ENCODE measurements at places on chromosomes 1 and 21.

DNA sequence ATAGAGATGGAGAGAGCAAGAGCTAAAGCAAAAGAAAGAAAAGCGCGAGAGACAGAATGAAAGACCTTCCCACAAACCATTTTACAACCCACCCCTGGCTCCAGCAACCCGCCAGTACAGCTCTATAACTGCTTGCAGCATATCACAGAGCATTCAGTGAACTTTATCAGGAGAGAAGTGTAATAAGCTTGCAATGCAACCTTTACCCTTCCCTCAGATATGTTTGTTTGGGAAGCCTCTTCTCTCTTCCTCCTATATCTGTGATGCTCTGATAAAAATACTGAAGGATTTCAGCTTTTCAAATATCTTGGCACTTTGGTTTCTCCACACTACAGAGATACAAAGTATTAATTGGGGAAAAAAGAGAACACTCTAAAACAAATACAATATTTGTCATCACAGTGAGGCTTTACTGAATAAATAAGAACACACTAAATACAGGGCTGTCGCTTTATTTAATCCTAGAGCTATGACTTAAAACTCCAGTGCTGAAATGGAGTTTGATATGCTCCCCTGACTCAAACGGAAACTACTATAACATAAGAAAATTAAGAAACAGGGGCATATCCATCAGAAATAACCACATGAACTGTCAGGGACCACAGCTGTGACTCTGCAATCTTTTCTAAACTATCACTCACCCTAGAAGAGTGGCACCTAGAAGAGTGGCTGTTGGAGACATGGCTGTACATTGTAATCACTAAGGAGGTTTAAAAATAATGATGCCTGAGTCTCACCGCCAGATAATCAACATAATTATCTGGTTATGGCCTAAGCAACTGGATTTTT lies 6.7 kb downstream of the CRP start:
- no peak for DNase-seq

GRCh38 chr1:183180634-183181056 lies 5.4 kb upstream of the LAMC2 start:
- peak; percentile 91 for DNase-seq

DNA sequence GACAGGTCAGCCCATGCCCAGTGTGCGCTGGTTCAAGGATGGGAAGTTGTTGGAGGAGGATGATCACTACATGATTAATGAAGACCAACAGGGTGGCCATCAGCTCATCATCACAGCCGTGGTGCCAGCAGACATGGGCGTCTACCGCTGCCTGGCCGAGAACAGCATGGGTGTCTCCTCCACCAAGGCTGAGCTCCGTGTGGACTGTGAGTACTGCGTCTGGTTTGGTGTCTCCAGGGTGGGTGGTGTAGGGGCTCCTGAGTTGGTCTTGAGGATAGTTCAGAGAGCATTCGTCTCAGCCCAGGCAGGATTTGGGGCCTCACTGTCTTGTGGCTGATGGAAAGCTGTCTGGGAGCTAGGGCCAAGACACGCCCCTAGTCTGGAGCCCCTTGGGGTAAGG lies 83.2 kb downstream of the TRIM11 start:
- no peak for DNase-seq

- no peak for DNase-seq
Observed at GRCh38 chr1:9870572-9870971, 39.5 kb downstream of the CTNNBIP1 start.

GRCh38 chr1:147549526-147549925 lies 8.2 kb downstream of the BCL9 start:
- no peak for DNase-seq

DNA sequence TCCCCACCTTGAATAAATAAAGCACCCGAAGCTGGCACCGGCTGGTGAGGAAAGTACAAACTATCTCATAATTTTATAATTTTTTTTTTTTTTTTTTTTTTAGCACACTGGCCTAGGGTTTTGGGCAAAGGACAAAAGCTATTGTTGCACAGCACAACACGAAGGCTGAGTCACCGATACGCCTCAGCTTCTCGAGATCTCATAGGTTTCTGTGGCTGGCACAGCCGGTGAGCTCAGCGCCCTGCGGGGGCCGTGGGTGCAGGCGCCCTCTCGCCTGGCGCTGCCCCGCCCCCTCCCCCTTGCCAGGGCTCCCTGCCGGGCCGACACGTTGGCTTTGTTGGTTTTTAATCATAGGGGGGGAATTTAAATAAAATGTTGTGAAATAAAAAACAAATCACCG lies 17.2 kb downstream of the CASZ1 start:
- DNase-seq, result no peak

- no peak for DNase-seq
Observed at GRCh38 chr1:25095635-25096200, 136.6 kb downstream of the SYF2 start.

GRCh38 chr1:5578690-5579089 lies 413.5 kb downstream of the NPHP4 start:
- no peak for DNase-seq

GRCh38 chr1:65075123-65075976 lies 72.7 kb upstream of the AK4 start:
- DNase-seq, result no peak

DNA sequence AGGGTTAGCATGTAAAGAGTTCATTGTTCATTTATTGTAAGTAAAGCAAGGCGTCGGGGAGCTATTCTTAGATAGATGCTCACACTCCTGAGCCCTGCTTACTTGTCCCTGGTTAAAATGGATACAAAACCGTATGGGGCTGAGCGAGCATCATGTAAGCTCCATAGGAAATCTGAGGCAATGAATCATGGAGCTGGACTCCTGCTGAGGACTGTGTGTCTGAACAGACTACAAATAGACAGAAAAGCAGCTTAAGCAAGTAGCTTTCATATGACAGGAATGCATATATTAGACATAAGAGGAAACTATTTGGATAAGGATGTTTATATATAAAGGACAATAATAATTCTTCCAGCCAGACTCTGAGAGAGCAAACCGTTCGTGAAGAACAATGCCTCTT lies 604.9 kb upstream of the PTBP2 start:
- DNase-seq, result no peak

DNA sequence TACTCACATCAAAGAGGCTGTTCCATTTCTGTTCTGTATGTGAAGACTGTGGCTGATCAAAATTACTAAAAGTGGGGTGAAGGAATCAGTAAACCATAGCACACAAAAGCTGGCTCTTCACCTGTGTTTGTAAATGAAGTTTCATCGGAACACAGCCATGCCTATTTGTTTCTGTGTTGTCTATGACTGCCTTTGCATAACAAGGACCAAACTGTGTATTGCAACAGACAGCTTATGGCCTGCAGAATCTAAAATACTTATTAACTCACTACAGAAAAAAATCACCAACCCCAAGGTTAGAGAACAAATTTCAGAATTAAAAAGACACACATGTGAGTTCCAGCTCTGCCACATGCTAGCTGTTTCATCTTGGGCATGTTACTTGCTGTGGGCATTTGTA lies 163.9 kb downstream of the LYPLAL1 start:
- DNase-seq, result no peak

- DNase-seq, result no peak
Observed at GRCh38 chr1:150262388-150263320, 5.1 kb downstream of the CA14 start.

GRCh38 chr1:19688041-19688842 lies 23.6 kb downstream of the HTR6 start:
- no peak for DNase-seq

DNA sequence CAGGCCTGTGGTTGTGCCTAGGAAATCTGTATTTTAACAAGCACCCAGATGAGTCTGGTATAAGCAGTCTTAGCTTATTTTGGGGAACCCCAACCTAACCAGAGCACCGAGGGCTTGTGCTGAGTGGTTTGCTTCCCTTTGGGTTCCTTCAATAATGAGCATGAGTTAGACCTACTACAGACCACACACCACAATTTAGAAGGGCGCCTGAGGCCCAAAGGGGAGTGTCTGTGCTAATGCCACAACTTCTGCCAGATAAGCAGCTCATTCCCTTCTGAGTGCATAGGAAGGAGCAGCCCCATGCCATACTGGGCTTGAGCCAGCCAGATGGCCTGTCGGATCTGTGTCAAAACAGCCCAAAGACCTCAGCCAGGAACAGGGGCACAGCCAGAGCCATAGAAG lies 15.4 kb upstream of the LSS start:
- no peak for DNase-seq

DNA sequence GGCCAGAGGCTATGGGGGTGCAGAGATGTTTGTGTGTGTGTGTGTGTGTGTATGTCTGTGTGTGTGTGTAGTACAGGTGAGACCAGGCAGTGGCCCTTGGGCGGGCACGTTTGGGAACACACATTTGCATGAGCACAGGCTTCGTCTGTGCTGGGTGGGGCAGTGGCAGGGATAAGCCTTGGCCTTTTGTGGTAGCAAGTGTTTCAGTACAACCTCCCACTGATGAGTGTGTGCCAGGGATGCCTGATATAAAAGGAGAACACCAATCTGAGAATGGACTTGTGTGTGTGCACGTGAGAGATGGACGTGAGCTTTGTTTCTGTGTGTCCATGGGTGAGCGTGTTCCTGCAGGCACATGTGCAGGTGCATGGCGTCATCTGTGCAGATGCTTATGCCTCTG lies 3.0 kb downstream of the NTRK1 start:
- DNase-seq, result no peak

DNA sequence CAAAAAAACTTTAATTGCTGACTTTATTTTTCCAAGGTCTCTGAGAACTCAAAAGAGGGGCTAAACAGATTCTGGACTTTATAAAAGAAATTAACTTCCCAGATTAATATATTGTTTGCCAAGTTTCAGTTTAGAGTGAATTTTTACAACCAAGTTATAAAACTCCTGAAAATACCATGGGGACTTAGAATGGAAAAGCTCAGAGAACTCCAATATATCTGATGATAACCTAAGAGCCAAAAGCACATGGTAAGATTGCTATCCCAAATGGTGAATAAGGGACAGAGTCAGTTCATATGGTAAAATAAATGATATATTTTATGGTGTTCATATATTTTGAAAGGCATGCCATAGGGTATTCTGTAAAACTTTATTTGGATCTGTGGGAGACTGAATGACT lies 470.9 kb downstream of the TTLL7 start:
- DNase-seq, result no peak

DNA sequence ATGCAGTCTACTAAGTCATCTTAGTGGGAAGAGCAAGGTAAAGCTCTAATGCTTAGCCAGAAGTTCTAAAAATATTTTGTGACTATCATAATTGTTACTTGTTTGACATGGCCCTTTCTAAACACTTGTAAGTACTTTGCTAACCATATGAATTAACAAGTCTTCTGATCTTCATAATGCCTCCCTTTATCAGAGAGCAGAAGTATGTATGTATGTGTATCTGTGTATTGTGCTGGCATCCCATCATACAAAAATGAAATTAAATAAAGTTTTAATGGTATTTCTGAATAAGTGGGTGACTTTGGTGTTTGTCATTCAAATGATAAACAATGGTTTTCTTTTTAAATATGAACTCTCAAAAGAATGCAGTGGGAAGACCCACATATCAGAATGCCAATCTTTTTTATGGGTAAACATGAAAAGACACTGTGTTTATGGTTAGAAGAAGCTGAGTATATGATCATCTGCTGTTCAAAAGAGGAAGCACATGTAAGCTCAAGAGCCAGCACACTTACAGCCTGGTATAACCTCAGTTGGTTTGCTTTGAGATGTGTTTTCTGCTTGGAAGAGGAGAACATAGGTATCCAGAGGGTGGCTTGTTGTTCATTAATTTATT lies 159.6 kb downstream of the CLEC20A start:
- no peak for DNase-seq

DNA sequence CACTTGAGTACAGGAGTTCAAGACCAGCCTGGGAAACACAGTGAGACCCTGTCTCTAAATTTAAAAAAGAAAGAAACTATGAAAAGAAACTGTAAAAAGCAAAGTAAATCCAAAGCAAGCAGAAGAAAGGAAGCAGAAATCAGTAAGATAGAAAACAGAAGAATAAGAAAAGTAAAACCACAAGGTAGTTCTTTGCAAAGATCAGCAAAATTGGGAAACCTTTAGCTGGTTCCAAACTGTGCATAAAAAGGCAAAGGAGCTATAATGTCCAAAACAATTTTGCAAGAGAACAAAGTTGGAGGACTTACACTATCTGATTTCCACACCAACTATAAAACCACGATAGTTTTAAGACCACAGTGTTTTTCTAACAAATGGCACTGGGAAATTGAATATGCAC lies 218.8 kb downstream of the RPS6KC1 start:
- no peak for DNase-seq

GRCh38 chr1:155835548-155835947 lies 21.5 kb downstream of the GON4L start:
- no peak for DNase-seq

DNA sequence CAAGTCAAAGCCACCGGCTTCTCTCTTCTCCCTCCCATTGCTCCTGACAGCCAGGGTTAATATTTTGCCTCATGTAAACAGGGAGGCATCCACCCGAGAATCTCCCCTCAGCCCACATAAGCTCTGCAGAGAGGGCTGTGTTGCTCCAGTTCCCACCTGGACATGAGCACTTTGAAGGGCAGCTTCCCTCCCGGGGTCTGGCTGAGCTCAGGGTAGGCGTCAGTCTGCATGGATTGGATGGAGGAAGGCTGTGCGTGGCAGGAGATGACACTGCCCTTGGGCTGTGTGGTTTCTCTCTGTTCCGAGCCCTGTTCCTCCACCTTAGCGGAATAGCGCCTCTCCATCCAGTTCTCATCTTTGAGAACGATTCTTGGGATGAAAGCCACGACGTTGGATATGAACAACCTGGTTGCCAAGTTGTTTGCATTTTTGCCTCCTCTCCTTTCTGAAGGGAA lies 53.7 kb upstream of the ETS2 start:
- DNase-seq, result no peak

DNA sequence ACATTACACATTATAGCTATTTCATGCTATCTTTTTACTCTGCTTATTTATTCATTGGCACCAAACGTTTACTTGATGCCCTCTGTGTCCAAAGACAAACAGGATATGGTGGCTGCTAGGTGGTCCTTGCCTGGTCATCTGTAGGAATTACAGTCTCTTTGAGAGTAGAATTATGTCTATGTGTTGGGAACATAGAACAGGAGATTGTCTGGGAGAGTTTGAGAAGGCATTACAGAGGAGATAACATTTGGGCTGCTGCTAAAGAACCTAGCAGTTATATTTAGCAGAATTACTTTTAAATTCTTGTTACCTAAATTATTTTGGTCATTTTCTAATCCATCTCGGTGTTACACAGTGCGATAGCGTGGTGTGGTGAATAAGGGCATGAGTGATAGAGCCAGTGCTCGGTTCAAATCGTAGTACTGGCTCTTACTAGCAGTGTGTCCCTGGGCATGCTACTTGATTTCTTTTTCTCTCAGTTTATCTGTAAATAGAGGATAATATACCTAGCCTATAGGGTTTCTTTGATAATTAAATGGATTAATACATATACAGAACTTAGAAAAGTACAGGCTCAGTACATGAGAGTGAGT lies 20.5 kb downstream of the RRP15 start:
- DNase-seq, result no peak

- no peak for DNase-seq
Observed at GRCh38 chr1:58442114-58442513, 104.4 kb downstream of the OMA1 start.

DNA sequence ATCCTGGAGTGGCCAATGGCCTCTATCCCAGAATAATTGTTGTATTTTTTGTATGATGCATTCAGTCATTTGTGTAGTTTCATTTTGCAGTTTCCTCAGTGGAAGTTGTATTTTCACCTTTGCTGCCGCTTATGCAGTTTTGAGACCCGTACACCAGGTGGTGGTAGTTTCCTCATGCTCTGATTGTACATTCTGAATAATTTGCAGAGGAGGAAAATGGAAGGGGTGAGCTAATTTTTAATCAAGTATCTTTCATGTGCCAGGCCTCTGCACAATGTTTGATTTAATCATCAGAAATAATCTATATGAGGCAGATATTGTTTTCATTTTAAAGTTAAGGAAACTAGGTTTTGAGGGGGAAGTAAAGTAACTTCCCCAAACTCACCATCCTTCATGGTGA lies 29.5 kb downstream of the HLX start:
- no peak for DNase-seq
